Cortex of kidney (tissue), 1 donor: ENCODE measurements at places on chromosomes 13 and 19.

DNA sequence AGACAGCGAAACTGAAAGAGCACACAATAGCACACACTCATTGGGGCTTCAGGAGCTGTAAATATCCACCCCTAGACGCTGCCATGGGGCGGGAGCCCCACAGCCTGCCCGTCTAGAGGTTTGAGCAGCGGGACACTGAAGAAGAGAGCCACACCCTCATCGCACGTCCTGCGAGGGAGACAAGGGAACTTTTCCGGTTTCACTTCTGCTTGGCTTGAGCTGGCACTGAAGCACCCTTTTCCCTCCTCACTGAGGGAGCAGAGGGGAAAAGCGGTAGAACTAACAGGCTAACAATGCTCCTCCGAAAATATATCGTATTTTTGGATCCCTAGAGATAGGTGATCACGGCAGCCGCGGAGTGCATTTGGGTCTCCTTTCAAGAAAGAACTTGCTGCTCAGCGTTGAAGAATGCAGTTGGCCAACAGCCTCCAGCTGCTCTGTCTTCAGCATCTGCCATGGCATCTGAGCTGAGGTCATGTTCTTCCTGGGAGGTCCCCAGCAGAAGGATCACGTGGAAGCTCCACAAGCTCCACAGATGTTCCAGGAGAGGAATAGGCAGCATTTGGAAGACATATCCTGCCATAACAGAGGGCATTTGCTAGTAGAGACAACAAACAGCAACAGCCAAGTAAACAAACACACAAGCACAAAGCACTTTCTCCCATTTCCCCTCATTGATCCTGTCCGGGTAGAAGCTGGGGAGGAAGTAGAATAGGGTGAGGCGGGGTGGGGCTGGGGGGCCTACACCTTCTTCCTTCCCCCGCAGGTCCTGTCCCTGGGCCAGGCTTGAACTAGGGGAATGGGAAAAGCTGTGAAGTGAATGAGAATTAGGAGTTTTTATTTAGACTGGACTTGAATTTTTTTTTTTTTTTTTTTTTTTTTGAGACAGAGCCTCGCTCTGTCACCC is 44.8 kb upstream of the ALOX5AP start:
- DNase-seq = no peak

DNA sequence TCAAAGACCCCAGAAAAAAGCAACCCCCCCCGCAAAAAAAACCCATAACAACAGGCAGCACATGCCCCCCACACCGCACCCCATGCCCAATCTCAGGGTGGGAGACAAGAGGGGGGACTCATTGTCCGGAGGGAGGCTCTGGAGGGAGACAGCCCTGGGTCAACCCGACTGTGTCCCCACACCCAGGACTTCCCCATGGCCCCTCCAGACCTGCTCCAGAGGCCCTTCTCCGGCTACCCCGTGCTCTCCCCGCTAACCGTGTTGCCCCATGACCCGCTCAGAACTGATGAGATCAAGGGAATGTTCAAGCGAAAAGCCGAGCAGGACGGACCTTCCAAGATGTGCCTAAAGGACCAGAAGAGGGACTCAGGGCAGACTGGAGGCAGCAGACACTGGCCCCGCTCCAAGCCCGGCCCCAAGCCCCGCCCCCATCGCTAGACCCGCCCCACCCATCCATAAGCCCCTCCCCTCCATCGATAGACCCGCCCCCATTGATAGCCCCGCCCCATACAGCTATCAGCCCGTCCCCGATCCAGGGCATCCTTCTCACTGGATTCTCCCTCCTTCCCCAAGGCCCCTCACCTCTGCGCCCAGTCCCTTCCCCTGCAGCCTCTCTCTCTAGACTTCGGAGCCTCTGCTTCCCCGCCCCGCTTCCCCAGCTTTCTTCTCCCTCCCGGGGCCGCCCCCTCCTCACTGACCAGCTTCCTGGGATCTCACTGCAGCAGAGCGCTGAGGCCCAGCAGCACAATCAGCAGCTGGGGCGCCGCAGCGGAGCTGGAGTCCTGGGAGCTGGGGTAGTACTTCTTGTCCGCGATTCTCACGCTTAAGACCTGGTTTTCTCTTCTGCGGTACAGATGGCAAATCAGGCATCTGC is 2.2 kb downstream of the BST2 start:
- no peak for DNase-seq

- DNase-seq = no peak
Measured at GRCh38 chr19:37977391-37977790, 70.4 kb downstream of the SIPA1L3 start.

- DNase-seq = no peak
Measured at GRCh38 chr13:20258963-20259288, 26.8 kb upstream of the GJB6 start.

- no peak for DNase-seq
Measured at GRCh38 chr13:111316161-111316730, 4.2 kb upstream of the TEX29 start.

GRCh38 chr19:53631949-53632407 is at the start of gene DPRX:
TSS of gene DPRX (plus strand) at chr19:53631999. CDS start at chr19:53632107, 108 bp downstream.
- DNase-seq = no peak
